ENCODE measurements at places on chromosomes 4 and X.
A peak's percentile ranks its signal among the peaks of the same experiment; 100 is the strongest.

DNA sequence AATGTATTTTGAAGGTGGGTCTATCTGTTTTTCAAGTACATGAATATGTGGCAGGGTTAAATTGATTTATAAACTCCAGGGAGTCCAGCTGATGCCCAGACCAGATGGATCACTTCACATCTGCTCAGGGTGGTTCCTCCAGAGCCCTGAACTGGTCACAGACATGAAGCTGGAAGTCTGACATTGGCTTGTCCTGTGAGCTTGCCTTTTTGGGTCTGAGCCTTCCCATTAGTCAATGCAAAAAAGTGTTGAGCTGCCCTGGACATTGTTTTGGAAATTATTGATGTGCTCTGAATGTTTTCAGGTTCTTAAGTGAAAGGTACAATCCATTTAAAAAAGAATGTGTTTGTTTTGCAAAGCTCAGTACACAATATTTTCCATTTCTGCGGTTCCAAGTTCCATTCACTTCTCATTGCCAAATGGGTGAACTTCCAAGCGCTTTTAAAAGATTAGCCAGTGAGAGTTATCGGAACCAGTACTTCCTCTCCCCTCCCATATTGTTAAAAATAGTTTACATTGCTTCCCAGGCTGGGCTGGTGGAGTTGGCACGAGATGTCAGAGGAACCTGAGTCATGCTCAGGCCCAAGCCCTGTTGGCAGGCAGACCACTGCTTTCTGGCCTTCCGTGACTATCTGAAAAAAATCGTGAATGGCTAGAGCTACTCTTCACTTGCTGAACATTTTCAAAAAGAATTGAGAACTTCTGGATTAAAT lies 52.1 kb downstream of the PDGFRA start:
- peak; percentile 94 for DNase-seq

DNA sequence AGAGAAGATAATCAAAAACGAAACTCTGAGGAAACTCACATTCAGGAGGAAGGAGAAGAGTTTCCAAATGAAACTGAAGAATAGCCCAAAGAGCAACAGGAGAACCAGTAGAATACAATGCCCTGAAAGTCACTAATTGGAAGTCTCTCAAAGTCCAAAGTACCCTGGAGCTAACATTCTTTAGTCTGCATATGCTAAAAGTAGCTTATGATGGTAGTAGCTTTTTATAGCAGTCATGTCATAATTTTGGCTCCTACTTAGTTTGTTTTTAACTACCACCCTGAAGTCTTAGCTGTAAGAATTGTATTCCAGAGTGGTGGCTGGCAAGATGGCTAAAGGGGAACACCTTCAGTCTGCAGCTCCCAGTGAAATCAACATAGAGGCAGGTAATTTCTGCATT lies 100.3 kb upstream of the FGF16 start:
- peak; percentile 13 for DNase-seq

- no peak for DNase-seq
Observed at GRCh38 chr4:86279293-86279960, 80.4 kb downstream of the MAPK10 start.

- DNase-seq, result no peak
Observed at GRCh38 chrX:123854329-123854728, 5.5 kb upstream of the XIAP start.

DNA sequence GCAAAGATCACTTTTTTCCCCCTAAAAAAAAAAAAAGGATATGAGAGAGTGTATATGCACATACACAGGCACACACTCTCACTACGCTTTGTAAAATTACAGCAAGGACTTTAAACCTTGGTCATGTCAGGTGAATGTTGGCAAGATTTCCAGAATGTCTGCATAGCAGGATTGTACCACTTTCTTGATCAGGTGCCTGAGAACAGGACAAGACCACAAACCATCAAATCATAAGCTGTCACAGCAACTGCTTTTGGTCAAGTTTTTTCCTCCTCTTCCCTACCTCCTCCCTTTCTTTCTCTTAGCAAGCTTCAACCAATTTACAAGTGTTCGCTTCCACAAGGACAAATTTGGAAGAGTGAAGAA lies 15.3 kb downstream of the PPARGC1A start:
- DNase-seq, result no peak

DNA sequence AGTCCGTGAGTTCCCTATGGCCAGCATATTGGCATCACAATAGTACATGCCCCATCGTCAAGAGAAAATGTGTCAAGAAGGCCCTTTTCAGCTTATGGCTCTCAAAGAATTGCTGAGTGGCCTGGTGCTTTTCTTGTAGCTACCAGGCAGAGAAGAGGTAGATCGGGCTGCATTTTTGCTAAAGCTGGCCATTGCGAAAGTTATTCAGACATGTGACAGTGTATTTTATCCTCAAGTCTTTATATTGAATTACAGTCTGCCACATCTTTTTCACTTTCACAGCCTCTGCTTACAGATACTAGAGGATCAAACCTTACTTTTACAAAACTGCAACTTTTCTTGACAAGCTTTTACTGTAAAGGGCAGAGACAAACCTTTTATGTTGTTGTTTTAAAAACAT lies 261.5 kb upstream of the IGFBP7 start:
- DNase-seq, result no peak

DNA sequence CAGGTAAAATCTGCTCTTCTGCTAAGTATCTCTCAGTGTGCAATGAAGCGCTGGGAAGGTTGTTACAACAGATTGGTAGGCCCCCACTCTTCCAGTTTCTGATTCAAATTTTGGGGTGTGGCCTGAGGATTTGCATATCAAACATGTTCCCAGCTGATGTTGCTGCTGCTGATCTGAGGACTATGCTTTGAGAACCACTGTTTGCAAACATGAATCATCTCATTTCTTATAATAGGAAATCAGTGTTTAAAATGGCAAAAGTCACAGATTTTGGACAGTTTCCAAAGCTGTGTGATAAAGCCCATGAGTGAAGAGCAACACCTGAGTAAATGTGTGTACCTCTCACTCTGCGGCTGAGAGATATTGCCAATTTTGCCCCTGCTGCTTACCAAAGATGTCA lies 36.2 kb upstream of the NDNF start:
- no peak for DNase-seq

DNA sequence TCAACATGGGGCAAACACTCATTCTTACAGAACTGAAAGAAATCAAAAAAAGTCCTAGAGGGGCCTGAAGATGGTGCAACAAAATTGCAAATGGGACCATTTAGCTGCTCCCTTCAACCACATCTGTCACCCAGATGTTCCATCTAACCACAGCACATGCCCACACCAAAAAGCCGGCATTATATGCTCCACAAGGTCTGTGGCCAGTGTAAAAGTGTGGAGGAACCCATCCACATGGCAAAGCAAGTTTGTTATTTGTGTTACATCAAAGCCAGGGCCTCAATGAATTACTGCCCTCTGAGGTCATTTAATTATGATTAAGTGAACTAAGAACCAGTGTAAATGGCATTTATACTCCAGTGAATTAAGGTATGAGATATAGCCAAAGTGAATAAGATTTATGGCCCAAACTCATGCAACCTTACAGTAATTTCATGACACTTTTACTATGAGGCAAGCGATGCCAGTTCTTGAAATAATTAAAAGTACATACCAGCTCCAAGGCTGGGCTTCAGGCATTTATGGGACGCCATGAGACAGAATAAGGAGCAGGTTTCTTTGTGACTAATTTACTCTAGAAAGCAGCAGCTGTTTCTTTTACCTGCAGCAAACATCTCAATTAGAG lies 48.7 kb upstream of the FGF16 start:
- no peak for DNase-seq

DNA sequence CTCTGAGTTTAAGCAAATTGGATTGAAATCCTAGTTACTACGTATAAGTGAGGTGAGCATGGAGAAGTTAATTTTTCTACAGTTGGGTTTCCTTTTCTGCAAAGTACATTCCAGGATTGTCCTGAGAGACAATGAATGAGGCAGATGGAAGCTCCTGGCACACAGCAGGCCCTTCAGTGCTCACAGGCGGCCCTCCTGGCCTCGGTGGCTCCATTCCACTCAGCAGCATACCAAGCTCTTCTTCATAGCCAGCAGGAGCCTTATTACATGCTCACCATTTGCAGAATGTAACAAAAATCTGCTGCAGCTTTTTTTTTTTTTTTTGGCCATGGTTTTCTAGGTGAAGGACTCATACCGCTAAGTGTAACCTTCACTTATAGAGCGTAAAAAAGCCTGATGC lies 113.2 kb upstream of the FAM9B start:
- no peak for DNase-seq

- no peak for DNase-seq
Observed at GRCh38 chr4:177092807-177093206, 216.9 kb upstream of the NEIL3 start.

- no peak for DNase-seq
Observed at GRCh38 chr4:17647927-17648326, 33.5 kb downstream of the MED28 start.

DNA sequence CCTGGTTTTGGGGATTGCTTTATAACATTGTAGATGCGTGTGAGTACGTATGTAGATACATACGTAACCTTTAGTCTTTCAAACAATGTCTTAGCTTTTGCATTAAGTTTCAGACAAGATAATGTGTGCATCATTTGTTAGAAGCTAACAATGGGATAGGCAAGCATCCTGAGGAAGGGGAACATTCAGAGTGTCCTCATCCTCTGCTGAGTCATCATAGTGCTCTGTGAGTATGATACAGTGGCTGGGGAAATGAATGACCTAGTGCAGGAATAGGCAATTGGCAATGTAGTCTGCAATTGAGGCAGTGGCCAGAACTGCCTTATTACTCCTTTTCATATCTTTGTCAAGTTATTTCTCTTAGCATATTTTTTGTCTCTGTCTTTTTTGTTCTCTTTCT lies 7.3 kb downstream of the NAP1L5 start:
- no peak for DNase-seq

DNA sequence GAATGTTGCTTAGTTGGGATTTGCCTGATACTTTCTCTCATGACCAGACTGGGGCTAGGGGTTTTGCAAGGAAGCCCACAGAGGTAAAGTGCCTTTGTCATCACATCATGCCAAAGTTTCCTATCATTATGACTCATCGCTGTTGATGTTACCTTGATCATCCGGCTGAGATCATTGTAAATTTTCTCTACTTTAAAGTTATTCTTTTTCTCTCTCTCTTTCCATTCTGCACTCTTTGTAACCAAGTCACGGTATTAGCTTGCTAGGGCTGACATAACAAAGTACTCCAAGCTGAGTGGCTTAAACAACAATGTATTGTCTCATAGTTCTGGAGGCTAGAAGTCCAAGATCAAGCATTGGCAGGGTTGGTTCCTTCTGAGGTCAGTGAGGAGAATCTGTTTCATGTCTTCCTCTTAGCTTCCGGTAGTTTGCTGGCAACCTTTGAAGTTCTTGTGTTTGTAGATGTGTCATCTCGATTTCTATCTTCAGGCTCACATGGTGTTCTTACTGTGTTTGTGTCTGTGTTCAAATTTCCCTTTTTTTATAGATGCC lies 113.0 kb downstream of the DTHD1 start:
- DNase-seq, result no peak

DNA sequence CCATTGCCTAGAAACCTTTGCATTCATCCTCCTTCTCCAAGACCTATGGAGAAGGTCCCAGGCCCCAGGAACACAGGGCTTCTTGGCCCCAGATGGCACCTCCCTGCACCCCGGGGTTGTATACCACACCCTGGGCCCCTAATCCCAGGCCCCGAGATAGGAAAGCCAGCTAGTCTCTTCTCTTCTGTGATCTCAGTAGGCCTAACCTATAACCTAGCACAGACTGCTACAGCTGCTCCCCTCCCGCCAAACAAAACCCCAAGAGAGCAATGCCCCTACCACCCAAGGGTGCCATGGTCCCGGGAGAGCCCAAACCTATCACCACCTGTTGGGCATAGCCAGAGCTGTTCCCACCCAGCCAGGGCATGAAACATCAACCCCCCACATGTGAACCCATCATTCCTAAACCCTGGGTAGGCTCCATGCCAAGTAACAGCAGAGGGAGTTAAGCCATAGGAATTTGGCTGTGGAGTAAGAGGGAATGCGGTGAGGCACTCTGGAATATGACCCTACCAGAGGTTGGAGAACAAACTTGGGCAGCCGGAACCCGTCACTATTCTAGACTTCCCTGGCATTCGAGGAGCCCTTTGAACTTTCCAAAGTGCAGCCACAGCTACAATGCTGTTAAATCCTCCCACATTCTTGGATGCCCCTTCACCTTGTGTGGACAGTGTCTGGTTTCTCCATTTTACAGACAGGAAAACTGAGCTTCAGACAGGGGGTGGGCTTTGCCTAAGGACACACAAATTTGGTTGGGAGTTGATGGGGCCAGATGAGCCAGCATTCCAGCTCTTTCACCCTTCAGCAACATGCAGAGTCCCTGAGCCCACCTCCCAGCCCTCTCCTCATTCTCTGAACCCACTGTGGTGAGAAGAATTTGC lies 10.9 kb upstream of the SASH3 start:
- DNase-seq, result peak; percentile 65

DNA sequence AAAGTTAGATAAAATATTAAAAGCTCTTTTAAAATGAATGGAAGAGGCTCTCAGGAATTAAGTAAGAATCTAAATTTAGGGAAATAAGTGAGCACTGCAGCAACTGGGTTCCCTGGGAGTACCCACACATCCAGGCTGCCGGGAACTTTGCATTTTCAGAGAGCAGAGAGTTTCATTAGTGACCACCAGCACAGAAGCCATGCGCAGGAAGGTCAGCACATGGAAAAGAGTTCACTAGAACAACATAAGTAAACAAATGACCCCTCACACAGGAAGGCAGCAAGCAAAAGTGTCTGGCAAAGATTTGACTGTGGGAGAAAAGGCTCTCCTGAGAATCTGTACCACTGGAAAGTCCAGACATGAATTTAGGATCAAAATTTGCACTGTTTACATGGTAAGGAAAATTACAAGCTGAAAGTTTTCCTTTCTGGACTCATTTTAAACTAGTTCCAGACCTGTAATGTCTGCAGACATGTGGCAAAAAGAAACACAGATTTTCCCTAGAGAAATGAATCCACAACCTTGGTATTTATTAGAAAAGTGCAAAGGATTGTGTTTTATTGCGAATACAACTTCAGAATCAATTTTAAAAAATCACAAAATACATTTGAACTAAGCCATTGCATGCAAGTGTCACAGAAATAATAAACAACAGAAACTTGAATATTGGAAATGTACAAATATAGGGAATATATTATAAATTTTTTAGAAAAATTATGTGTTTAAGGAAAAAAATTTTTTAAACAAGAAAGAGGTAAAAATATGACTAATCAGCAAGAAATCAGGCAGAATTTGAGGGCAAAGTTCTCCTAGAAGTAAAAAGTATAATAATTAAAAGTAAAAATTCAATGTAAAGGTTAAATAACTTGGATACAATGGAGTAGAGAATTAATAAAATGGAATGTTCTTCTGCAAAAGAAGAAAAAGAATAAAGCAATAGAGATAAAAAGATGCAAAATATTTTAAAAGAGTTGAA lies 18.4 kb upstream of the MYOZ2 start:
- no peak for DNase-seq

GRCh38 chr4:104493081-104493831 lies 1.4 kb downstream of the CXXC4 start:
- no peak for DNase-seq

GRCh38 chr4:81509822-81510221 lies 38.1 kb upstream of the RASGEF1B start:
- DNase-seq, result no peak

DNA sequence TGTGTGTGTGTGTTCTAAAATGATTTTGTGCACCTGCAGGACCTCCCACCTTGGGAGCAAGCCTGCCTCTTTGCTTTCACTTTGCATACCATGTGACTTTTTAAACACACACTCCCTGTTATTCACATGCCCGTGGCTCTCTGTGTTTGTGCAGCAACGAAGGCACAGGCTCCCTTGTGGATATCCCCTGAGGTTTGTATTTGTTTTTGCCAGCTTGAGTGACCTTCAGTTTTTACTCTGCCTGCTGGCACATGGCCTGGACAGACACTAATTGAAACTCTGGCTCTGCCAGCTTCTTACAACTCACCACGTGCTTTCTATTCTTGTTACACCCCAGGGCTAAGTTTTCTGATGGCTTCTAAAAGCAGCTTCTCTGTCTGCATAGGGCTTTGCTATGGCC lies 885.8 kb downstream of the SH3BGRL start:
- DNase-seq, result peak; percentile 12
